ENCODE measurements at places on chromosomes 16 and 17.

DNA sequence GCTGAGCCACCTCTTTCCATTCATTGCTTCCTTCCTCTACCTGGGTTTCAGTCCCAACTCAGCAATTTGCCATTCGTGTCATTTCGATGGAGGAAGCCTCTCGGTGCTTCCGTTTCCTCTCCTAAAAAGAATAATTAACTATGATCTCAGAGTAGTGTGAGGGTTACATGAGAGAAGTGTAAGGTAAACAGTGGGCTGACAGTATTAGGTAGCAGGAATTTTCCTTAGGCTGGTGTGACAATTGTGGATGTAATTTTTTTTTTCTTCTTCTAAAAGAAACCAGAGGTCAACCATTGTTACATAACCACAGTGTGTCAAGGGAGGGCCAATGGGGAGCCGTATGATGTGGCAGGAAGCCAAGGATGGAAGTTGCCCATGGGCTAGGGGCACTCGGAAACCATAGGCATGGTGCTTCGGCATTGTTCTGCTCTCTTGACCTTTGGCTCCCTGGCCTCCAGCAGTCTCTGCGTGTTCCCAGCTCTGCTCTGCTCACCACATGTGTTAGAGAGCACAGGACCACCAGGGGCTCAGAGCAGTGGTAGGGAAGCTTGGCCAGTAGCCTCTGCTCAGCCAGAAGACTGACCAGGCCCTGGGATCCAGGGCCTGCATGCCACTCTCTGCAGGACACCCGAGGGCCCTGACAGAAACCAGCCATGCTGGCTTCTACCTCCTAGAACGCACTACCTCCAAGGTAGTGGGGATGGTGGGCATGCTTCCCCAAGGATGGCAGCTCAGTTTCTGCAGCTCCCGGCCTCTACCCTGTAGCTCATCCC lies 2.0 kb upstream of the TOP2A start:
- no peak for DNase-seq

- no peak for DNase-seq
Measured at GRCh38 chr17:43468691-43469139, 15.1 kb upstream of the DHX8 start.

DNA sequence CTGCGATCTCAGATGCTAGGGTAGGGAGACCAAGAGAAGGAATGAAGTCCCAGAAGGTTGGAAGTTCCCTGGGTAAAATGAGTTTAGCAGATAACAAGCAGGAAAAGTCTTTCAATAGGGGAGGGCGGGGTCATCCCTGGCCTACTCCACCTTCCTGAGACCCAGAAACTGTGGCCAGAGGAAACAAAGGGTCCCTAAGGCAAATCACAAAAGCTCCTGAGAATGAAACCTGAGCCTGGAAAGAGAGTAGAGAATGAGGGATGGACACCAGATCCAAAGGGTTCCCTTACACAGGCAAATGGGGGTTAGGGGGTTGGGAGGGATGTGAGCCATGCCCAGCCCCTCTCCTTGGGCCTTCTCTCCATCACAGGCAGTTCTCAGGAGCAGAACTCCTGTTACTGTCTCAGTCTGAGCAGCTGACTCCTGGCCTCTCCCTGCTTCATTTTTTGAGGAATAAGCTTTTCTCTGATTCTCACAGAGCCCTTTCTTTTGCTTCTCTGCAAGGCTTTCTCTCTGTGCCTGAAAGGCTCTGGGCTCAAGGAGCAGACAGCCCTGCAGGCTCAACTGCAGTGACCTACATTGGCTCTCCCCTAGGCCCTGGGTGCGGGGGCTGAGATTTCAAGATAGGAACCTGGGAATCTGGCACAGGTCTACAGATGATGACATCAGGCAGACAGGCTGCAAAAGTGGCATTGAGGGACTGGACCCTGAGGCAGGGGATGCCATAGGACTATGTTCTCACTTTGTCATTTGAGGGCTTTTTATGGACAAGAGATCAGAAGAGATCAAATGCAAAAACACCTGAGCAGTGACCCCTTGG lies 9.8 kb upstream of the NR1D1 start:
- no peak for DNase-seq

DNA sequence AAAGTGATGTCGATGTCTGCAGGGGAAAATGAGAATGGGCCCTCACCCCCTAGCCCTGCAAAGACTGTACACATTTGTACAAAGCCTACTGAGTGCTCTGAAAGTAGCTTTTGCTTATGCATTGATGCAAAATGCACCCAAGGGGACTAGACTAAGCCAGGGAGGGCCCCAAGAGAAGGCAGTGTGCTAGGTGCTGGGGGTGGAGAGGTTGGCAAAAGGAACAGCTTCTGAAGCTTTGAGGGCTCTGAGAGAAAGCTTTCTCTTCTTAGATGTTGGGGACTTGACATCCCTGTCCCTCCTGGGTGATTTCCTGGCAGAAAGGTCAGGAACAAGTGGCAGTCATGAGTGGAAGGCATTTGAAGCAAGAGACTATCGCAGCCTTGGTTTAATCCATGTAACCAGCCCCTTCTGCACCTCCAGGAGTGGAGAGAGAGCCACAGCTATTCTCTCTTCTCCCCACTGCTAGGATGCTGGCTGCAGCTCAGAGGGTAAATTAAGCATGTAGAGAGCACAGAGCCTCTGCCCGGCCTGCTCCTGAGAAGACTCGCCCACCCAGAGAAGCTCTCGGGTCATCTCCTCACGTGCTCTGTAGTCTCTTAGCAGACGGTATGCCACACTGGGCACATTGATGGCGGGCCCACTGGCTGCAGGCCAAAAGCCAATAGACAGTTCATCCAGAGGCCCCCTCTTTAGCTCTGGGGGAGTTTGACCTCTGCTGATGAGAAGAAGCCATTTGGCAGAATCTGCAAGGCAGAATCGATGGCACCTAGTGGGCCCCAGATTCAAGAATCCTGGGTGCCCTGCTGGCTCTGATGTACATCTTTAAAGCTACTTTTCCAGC lies 221.4 kb downstream of the MSI2 start:
- no peak for DNase-seq

DNA sequence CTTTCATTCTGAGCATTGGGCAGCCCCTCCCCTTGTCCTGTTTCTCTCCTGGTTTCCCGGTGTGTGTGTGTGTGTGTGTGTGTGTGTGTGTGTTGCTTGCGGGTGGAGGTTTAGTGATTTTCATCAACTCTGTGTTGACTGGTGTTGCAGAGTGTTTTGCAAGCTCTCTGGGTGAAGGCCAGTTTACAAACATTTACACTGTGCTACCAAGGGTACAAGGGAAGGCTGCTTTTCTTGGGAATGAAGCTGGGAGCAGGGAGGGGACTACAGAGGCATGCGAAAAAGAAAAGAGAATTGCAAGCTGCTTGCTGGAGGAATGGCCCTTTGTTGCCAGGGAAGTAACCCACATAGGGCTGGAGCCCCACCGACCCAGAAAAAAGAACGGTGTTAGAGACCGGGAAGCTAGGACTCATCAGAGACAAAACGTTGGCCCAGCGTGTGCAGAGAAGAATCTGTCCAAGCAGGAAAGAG lies 29.6 kb downstream of the HS3ST3B1 start:
- DNase-seq, result no peak

GRCh38 chr17:57892146-57892819 lies 42.4 kb upstream of the MRPS23 start:
- peak; percentile 72 for DNase-seq

DNA sequence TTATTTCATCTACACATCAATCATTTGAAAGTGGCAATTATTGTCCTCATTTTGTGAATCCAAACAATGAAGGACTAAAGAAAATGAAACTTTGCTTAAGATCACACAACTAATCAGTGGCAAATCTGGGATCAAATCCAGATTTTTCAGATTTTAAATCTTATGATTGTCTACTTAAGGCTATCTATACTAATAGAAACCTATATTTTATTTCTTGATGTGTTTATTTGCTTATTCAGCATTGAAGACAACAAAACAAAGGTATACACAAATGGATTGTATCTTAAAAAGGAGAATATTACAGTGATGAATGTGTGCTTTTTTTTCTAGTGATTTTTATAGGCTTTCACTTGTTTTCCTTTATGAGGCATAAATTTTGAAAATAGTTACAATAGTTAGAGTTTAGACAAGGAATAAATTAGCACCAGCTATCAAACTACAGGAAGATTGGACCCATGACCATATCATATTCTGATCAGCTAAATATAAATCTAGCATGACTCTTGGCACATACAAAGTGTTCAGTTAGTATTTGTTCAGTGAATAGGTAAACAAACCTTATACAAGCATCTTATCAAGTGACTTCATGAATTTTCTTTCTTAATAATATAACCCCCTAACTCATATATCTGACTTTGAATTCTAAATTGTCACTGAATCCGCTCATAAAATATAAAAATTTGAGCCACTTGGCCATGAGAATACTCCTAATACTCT lies 20.5 kb downstream of the VMP1 start:
- DNase-seq, result no peak

GRCh38 chr17:32877164-32877764 lies 340 bp upstream of the MYO1D start:
- peak; percentile 23 for DNase-seq

DNA sequence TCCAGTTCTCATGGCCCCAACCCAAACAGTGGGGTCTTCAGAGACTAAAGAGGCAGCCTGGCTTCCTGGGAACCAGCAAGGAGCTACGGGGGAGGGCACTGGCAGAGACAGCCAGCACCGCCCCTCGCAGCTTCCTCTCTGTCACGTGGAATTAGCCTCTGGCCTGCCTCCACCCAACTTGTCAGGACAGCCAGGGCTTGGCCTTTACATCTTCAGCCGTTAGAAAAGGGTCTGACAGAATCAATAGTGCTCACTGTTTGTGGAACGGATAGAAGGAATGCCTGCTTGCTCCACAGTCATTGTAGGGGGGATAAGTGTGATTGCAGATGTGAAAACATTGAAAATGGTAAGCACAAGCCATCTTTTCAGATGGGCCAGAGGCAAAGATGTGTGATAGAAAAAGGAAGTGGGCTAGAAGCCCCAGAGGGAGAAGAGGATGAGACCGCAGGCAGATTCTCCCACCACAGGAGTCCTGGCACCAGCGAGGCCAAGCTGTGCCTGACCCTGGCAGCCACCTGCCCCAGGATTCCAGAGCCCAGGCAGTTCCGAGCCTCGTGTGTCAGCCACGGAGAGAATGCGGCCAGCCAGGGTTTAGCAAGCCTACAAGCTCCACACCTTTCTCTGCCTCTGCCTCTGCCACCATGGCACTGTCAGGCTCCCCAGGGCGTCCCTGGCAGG lies 18.6 kb downstream of the GRIN2C start:
- no peak for DNase-seq

DNA sequence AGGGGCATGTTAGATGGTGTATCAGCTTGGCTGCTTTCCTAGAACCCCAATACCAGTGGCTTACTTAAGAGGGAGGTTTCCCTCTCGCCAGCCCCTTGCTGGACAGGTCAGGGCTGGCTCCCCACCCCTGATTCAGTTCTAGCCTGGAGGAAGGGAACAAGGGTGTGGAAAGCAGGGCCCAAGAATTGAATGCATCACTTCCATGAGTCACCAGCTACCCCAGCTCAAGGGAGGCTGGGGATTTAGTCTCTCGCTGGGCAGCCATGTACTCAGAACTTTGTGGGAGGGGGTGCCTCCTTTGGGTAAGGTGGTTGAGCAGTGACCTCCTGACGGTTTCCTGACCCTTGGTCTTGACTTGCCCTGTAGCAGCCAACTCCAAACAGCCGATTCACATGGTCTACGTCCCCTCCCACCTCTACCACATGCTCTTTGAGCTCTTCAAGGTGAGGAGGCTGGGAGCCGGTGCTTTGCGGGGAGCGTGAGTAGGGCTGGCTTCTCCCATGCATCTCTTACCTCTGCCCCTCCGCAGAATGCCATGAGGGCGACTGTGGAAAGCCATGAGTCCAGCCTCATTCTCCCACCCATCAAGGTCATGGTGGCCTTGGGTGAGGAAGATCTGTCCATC lies 12.8 kb downstream of the PDK2 start:
- DNase-seq, result no peak

DNA sequence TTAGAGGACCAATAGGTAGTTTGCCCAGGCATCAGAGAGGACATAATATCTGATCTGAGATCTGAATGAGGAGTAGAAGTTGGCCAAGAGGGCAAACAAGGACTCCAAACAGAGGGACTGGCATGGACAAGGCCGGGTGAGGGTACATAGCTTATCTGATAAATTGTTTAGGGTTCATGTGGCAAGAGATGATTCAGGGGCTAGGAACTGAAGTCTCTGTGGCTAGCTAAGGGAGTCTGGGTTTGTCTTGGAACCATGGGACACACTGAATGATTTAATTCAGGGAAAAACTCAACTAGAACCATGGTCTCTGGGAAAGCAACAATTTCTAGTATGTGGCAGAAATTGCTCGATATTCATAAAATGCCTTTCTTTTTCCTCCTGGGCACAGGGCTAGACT lies 4.1 kb upstream of the AQP8 start:
- no peak for DNase-seq

GRCh38 chr17:57586196-57586740 lies 158.8 kb downstream of the CCDC182 start:
- DNase-seq, result no peak

GRCh38 chr16:65229191-65229662 lies 107.4 kb upstream of the CDH11 start:
- peak; percentile 3 for DNase-seq

- DNase-seq, result no peak
Measured at GRCh38 chr17:8441690-8442089, 6.0 kb downstream of the NDEL1 start.

DNA sequence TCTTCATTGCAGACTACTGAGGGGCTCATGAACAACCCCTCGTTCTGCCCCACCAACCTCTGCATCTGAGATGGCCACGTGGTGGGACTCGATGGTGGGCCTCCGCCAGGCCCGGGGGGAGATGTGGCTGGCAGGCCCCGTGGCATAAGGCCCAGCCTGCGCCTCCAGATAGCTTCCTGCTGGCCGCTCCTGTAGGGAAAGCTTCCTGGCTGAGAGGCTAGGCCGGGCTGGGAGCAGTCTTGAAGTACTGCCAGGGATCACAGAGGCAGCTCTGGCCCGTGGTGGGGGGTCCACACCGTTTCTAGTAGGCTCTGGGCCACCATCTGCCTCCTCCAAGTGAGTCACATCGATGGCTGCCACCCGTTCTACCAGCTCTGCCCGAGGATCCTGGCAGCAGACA lies 7.6 kb downstream of the CAMKK1 start:
- DNase-seq, result no peak

- DNase-seq, result peak; percentile 68
Measured at GRCh38 chr17:37373530-37374159, 2.1 kb upstream of the C17orf78 start.

GRCh38 chr16:55592306-55592705 lies 25.8 kb downstream of the CAPNS2 start:
- DNase-seq, result no peak

- no peak for DNase-seq
Measured at GRCh38 chr17:82249896-82250581, 21.2 kb downstream of the SLC16A3 start.

- no peak for DNase-seq
Measured at GRCh38 chr16:30095166-30096078, 591 bp downstream of the YPEL3 start.

Measured in AG04450 (cell line).